Activated naive CD8-positive, alpha-beta T cell treated with anti-CD3 and anti-CD28 coated beads, Interleukin-2, amount 50 U/mL, for 24 hours (primary cell): ENCODE measurements at places on chromosomes 6 and 20.

- DNase-seq: no peak
Measured at GRCh38 chr20:8062756-8063155, 43.2 kb upstream of the TMX4 start.

- no peak for DNase-seq
Measured at GRCh38 chr20:50604451-50604850, 86.9 kb downstream of the RIPOR3 start.

- DNase-seq: no peak
Measured at GRCh38 chr6:158850807-158851115, 31.6 kb upstream of the EZR start.

DNA sequence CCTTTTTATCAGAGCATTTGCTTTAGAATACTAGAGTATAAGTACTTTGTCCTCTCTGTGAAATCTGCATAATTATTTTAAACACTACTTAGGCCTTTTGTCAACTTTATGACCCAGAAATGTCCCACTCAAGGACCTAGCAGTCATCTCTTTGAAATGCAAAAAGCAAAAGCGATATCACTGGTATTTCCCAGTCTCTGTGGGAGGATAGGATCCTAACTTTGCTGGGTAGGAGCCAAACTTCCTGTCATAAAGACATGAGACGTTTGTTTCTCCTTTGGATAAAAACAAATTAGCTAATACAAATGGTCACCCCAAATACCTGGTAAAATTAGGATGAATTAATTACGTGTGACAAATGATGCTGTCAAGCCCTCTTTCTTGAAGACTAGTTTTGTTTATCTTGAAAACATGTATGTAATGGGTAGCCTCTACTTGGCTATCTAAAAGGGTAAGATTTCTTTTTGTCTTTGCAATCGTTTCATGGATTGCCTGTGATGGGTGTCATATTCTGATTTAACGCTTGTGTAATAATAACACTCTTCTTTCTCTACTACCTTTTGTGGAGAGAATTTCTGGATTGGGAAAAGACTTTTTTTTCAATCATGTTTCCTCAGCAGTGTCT, 36.2 kb downstream of the DCDC2 start:
- no peak for DNase-seq

- DNase-seq: peak; percentile 22
Measured at GRCh38 chr6:144675231-144675861, 390.2 kb downstream of the UTRN start.

DNA sequence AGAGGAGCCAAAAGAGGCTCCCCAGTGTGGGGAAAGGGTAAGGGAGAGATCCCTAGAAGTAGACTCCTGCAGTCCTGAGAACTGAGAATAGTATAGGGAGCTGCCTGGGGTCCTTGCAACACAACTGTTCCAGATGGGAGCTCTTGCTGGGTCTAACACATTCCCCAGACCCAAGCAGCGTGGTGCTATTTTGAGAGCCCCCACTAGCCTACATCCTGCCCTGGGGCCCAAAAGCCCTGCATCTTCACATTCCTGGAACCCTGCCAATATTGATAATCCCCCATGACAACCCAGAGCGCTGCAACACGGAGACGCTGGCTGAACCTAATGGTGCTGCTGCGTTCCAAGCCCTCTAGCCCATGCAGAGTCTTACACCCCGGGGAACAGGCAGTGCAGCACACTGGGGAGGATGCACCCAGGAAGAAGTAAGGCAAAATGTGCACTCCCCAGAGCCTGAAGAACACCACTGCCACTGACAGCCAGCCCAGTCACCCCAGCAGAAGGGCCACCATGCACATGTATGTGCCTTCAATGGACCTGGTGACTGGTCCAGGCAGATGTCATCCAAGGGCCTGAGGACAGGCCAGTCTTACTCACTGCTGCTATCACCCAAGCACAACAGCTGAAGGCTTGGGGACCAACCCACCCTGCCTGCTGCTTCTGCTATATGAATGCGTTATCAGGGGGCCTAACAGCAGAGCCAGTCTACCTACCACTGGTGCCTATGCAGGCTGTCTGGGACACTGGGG, 7.0 kb upstream of the RNF217 start:
- no peak for DNase-seq

DNA sequence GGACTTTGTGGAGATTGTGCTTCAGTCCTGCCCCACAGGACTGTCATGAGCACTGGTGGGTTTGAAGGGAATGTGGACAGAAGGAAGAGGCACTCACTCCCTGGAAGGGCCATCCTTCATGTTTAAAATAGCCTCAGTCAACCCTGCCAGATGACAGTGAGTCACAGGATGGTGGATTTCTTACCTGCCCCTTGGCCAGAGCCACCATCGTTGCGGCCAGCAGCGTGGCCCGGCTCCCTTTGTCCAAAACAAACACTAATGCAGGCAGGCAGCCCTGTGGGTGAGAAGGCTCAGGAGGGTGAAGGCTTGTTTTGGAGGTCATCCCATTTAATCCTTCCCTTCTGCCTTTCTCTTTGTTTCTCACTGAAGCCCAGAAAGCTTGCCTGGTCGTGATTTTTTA, 422.7 kb downstream of the CD83 start:
- no peak for DNase-seq

GRCh38 chr6:52726741-52727535, 36.3 kb downstream of the GSTA2 start:
- no peak for DNase-seq

DNA sequence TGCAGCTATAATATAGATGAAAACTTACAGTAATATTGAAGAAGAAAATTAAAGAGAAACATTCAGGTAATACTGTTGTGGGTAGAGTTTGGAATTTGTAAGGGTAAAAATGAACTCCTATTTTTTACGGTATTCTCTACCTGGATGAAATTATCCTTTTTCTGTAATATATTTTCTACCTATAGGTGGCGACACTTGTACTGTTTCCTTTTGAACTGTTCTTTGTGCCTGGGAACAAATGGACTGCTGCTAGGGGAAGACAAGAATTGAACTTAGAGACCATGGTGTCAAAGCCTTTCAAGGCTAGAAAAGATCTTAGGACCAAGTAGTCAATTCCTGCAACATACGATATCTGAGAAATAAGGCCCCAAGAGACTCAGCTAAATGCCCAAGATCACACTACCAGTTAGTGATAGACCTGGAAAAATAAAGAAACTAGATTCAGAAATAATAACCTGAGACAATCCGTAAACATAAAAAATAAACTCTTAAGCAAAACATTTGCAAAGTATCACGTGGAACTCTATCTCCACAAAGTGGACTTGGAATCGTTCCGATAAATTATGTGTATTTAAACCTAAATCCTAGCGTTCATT, 383.8 kb downstream of the TFAP2A start:
- no peak for DNase-seq
